Frontal cortex (tissue), 4 donors: ENCODE measurements at places on chromosomes 6 and 20.
A peak's percentile ranks its signal among the peaks of the same experiment; 100 is the strongest.

DNA sequence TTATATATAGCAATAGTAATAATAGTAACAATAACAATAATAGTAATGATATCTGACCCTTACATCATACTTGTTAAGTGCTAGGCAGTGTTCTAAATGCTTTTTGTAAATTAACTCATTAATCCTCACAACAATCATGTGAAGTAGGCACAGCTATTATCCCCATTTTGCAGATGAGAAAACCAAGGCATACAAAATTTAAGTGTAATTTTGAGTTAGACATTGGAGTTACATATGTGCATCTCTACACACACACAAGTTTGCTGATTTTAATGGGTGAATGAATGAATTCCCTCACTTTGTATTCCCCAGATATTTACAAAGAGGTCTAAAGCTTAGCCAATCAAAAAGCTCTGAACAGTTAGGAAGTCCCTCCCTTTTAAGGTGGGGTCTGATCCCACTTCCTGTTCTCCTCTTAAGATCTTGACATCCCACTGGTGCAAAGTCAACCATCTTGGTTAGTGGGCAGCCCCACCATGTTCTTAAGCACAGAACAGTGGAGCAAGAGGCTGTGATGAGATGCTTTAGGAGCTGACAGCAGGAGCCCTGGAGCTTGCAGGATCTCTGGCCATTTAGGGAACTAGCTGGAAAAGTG, 85.3 kb upstream of the FOXP4 start:
- DNase-seq, result no peak

GRCh38 chr6:129744201-129744879, 34.4 kb upstream of the ARHGAP18 start:
- no peak for DNase-seq

- no peak for DNase-seq
Observed at GRCh38 chr20:57612916-57613315, 7.3 kb downstream of the ZBP1 start.

DNA sequence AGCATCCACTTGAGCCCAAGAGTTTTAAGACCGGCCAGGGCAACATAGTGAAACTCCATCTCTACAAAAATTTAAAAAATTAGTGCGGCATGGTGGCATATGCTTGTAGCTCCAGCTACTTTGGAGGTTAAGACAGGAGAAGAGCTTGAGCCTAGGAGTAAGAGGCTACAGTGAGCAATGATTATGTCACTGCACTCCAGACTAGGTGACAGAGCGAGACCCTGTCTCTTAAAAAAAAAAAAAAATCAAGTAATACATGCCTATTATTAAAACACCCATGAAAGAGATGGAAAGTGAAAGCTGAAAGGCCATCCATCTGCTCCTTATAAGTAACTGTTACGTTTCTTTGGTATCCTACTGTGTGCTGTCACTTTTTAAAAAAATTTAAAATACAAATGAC, 66.4 kb downstream of the FKBP5 start:
- no peak for DNase-seq

- DNase-seq, result no peak
Observed at GRCh38 chr6:96156425-96156824, 140.7 kb downstream of the FUT9 start.

- DNase-seq, result no peak
Observed at GRCh38 chr6:137850816-137851602, 16.1 kb upstream of the TNFAIP3 start.

DNA sequence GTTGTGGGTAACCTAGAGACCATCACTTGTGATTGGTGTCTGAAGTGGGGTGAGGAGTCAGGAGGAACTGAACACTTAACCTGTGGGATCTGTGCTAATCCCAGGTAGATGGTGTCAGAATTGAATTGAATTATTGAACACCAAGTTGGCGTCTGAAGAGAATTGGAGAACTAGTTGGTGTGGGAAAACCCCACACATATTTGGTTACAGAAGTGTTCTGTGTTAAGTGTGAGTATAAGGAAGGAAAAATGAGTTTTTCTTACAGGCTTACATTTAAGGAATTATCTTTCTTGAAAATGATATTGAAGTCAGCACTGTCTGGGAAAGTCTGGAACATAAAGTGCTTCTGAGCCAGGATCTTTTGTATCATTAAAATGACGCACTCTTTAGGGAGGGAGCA, 182.9 kb upstream of the ECI2 start:
- no peak for DNase-seq

- no peak for DNase-seq
Observed at GRCh38 chr20:35307666-35308653, 15.7 kb upstream of the FAM83C start.

DNA sequence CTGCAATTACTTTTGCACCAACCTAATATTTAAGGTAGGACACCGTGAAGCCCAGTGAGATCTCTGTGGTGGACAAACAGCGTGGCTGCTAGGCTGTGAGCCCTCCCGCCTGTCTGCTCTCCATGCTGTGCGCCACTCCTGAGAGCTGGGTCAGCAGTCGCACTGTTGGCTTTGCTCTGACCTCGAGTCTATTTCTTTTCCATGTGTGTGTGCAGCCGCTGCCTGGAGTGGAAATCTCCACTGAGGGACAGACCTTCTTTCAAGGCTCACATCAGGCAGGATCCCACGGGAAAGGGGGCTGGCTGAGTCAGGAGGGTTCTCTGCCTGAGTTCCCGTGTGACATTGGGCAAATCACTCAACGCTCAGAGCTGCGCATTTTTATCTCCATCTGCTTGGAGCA, 27.1 kb downstream of the RIPOR3 start:
- no peak for DNase-seq

- no peak for DNase-seq
Observed at GRCh38 chr6:119170103-119170446, 91.6 kb upstream of the FAM184A start.

- DNase-seq, result no peak
Observed at GRCh38 chr20:63035603-63036185, 28.9 kb upstream of the BHLHE23 start.

GRCh38 chr6:49151461-49151860, 311.6 kb downstream of the MMUT start:
- no peak for DNase-seq

DNA sequence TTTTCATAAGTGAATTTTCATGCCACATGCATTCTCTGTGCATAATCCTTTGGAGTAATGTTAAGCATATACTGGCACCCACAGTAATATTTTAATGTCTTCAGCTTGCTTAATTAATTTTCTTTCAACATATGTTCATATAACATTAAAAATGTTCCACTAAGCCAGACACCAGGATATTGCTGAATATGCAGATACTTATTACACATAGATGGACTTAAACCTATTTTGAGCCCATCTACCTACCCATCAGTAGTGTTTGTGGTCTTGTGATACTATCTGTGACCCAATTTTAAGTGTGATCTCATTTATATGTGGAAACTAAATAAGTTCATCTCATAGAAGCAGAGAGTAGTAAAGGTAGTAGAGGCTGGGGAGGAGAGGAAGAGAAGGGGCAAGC, 379.5 kb upstream of the JAG1 start:
- no peak for DNase-seq

- DNase-seq, result no peak
Observed at GRCh38 chr6:166343150-166343487, 774 bp upstream of the SFT2D1 start.

DNA sequence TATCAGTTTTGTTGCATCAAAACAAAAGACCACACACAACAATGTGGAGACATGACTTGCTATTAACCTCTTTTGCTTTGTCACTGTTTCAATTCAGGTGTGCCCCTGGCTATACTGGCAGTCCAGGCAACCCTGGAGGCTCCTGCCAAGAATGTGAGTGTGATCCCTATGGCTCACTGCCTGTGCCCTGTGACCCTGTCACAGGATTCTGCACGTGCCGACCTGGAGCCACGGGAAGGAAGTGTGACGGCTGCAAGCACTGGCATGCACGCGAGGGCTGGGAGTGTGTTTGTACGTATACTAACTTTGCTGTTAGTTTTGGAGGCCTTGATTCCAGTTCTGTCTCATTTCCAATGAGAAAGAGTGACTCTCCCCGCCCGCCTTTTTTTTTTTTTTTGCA, 356.9 kb downstream of the ARHGAP18 start:
- no peak for DNase-seq

GRCh38 chr6:101013612-101014195, 132.6 kb upstream of the ASCC3 start:
- no peak for DNase-seq

DNA sequence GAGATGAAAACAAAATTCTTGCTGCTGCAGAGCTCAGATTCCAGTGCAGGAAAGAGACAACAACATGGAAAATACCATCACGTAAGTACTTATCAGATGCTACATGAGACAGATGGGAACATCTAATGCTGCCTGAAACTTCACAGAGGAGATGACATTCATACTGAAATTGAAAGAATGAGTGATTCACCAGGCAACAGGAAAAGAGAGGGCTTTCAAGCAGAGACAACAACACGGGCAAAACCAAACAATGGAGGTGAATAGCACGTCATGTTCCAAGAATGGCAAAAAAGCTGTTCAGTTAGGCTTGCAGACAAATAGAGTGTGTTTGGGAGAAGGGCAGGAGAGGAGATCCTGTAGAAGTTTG, 39.3 kb downstream of the GTF2H5 start:
- DNase-seq, result no peak

GRCh38 chr6:113690281-113691259, 166.6 kb upstream of the MARCKS start:
- no peak for DNase-seq

DNA sequence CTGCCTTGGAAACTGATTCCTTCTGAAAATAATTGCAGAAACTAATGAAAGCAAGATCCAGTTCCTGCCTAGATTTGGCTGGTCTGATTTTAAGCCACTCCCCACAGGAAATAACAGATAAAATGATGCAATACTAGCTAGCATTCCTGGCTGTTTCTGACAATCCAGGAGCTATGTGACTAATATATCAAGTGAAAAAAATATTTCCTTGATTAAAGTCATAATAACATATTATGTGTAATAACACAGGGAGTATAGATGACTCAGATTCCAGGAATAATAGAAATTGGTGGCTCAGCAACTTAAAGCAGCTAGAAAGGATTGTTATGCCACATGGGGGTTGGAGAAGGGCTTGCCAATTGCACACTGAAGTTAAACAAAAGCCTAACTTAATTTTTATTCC, 182.7 kb upstream of the SALL4 start:
- DNase-seq, result peak; percentile 33

GRCh38 chr6:105453968-105454367, 51.1 kb upstream of the PREP start:
- no peak for DNase-seq

DNA sequence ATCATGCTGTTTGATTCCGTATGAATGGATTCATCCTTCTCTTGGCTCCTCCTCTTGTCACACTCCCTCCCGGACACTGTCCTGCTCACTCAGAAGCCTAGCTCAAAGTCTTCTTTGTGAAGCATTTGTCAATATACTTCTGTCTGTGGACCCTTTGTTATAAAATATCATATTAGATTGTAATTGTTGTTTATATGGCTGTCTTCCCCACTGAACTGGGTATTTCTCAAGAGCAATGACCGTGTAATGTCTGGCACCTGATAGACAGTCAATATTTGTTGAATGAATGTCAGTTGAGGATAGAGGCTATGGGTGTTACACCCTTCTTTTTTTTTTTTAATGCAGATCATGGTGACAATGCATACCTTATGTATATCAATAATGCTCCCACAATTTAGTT, 335.3 kb downstream of the SOX4 start:
- DNase-seq, result no peak
